ENCODE measurements at places on chromosomes 5 and 9.
A peak's percentile ranks its signal among the peaks of the same experiment; 100 is the strongest.

- DNase-seq = no peak
These were observed 15.8 kb upstream of the FABP6 start for GRCh38 chr5:160213537-160213936.

- DNase-seq = no peak
These were observed 11.6 kb upstream of the NTNG2 start for GRCh38 chr9:132150256-132150655.

GRCh38 chr5:181217111-181217802 lies 5.8 kb upstream of the TRIM41 start:
- DNase-seq = peak; percentile 58

DNA sequence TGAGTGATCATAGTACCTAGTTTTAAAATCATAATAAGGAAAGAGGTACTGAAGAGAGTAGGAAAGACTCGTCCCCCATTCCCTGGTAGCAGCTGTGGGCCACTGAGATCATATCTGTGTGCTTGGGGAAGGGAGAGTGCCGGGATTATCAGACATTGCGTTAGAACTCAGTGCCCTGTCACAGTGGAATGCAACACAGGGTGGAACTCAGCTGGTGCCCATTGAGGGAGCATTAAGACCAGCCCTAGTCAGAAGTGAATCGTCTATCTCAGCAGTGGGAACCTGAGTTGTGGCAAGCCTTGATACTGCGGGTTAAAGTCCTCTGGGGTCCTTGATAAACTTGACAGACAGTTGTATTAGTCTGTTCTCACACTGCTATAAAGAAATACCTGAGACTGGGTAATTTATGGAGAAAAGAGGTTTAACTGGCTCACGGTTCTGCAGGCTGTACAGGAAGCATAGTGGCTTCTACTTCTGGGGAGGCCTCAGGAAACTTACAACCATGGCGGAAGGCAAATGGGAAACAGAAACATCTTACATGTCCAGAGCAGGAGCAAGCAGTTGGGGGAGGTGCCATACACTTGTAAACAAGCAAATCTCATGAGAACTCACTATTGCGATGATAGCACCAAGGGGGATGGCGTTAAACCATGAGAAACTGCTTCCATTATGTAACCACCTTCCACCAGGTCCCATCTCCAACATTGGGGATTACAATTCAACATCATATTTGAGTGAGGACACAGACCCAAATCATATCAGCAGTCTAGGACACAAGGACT lies 33.1 kb downstream of the NDUFAF2 start:
- DNase-seq = no peak

GRCh38 chr5:94440015-94440414 lies 178.4 kb downstream of the KIAA0825 start:
- DNase-seq = no peak

DNA sequence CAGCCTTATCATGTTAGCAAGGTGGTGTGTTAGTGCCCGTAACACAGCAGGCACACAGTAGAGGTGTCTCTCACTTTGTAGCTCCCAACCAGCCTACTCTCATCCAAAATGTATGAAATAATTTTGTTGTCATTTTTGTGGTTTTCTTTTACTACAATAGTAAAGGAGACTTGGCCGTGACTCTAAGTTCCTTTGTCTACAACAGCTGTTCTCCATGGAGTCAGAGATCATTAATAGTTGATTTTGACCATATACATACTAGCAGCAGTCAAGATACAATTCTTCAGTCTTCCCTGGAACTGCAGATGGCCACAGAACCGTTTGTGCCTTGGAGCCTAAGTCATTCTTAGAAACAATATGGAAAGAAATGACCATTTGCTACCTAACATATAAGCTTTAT lies 567.1 kb downstream of the TLR4 start:
- no peak for DNase-seq

DNA sequence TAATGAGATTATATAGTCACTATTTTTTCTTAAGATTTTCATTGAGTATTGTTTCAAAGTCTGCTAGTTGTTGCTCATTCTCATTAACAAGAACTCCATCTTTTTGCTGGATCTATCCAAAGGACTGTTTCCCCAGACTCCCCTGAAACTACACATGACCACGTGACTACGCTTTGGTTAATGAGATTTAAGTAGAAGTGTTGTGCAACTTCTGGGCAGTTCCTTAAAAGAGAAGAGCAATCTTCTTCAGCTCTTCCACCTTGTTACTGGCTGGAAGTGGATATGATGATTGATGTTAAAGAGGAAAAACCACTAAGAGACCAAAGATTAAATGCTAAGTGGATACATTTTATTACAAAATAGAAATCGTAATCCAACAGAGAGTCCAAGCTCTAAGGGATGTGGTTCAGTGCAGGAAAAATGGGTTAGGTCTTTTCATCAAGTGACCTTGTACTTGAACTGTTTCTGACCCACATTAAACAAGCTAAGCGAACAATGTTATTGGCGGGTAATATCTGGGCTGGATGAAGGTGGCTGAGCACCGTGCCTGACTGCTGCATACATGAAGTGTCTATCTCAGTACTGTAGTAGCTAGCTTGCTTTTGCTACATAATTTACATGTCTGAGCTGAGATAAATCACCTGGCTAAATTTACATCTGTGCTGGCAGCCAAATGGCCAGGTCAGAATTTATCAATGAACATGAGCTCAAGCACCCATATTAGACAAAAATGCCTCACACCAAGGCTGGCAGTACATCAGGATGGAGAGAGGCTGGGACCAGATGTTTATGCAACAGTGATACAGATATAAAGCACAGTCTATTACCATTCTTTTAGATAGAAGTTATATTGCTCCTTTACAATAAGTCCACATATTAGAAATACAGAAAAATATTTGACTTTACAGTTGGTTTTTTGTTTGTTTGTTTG lies 7.5 kb upstream of the CTNNAL1 start:
- DNase-seq = no peak

- DNase-seq = no peak
These were observed 22.0 kb upstream of the PTBP3 start for GRCh38 chr9:112355427-112355897.

DNA sequence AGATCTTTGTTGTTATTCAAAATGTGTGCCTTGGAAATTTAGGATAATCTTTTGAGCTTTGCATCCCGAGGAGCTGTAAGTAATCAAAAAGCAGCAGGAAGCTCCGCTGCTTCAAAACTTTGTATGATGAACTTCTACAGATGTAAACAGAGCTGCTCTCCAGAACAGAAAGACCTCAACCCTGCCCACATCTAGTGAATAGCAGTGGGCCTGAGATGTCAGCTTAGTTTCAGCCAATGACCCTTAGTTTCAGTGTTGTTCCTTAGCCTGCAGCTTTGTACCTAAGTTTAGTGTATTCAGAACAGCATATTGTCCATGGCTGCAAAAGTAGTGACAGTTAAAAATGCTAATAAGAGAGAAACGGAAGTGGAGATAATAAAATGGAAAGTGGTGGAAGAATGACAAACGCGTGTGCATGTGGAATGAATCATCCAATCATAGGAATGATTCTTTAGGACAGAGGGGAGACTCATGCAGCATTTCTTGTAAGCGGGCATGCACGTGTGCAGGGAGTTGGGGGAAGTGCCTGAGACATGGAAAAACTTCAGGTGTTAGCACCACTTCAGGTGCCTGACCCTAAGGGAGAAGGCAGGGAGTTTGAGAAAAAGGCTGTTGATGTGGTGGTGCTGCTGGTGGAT lies 24.9 kb downstream of the SNX24 start:
- DNase-seq = no peak

GRCh38 chr5:78893940-78894677 lies 91.0 kb downstream of the ARSB start:
- no peak for DNase-seq

- DNase-seq = no peak
These were observed 319.4 kb upstream of the CDH18 start for GRCh38 chr5:20307391-20307790.

GRCh38 chr9:70020991-70021571 lies 22.6 kb upstream of the MAMDC2 start:
- DNase-seq = no peak

GRCh38 chr5:86118542-86118941 lies 499.2 kb upstream of the COX7C start:
- DNase-seq = no peak

GRCh38 chr9:137217276-137218211 lies 4.5 kb downstream of the RNF208 start:
- DNase-seq = no peak

DNA sequence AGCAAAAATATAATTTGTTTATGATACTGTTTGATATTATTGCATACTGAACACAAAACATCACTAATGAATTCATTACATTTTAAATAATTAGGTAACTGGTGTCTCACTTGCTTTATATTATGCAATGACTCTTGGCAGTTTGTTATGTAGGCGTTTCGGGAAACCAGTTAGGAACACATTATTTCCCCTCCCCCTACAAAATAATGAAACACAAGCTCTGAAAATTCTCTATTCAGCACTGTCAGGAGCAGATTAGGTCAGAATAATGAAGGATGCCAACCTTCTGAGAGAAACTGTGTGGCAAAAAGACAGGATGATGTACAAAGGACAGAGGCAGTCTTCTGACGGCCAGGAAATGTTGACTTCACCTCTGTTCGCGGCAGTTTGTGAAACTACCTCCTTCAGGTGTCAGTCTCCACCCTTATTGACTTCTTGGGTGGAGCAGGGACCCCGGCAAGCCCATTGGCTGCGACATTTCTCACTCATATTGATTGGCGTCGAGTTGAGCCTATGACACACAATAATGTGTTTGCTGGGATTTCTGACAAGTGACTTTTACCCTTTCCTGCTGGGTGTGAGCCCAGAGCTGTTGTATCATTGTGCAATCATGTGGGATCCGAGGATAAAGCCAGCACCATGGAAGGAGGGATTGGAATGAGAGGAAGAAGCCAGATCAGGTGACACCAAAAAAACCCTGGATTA lies 33.9 kb downstream of the SH3PXD2B start:
- no peak for DNase-seq

DNA sequence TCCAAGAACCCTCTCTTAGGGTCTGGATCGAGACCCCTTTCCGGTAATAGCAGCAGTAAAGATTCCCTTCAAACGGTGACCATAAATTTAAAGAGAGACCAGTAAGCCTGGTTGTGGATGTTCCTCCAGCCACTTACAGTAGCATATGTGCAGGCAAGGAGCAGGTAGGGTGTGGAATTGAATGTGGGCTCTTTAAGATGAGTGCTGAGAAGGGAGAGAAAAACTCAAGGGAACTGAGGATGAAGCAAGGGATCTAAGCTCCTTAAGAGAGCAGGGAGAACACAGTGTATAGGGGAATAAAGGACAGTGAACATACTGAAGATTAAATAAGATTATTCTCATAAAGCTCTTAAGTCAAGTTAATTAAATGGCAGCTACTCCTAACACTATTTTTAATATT lies 51.3 kb downstream of the DPYSL3 start:
- DNase-seq = no peak

GRCh38 chr9:137619240-137620047 lies 639 bp downstream of the EHMT1 start:
- no peak for DNase-seq

DNA sequence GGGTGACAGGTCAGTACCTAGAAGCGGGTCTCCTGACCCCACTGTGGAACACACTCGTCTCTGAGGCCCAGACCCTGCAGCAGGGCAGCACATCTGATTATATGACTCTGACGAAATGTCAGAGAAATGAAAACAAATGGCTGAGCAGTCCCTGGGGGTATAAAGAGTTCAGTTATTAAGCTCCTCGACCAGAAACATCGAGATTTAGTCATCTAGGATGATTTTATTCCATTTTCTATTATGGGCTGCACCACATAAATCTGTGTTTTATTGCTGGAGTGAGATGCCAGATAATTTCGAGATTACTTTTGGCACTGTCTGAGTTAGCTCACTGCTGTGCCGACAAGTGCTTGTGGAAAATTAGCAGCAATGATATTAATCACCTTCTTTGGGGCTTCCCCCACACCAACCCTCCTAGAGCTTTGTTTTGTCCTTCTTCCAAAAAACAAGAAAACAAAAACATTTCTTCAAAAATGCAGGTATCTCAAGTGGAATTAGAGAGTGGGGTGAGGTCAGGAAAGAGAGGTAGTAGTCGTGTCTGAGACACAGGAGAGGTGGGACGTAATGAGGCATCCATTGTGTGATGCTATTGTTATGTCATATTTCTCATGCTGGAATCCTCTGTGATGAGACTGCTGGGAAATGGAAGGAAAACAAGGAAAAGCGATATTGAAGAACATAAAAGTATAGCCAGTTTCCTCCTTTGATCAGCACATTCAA lies 495.5 kb downstream of the DMAC1 start:
- DNase-seq = no peak

DNA sequence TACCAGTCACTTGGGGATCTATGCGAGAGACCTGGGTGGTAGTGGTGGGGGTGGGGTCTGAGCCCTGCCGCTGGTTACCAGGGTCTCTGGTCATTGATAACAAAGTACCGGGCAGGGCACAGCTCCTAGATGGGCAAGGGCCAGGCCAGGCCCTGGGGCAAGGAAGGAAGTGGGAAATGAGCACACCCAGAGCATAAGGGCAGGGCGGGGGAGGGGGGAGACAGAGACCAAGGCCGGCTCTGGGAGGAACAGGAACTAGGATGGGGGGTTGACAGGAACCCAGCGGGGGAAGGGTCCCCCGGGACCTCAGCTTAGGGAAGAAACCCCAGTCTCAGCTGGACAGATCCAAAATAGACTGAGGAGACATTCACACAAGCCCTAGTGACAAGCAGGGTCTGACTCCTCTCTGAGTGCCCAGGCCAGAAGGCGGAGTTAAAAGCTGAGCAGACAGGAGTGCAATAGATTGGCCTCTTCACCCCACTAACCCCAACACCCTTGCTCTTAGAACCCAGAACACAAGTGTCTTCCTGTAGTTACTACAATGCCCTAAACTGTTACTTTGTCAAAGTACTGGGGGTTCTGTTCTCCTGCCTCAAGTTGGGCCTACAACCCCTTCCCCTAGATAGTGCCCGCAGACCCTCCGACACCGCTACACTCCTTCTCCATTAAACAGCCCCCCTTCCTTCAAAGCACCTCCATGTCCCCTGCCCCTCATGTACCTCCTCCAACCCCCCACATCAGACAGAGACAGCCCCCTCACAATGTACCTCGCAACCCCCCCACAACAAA lies 628 bp downstream of the ATOSB start:
- no peak for DNase-seq

DNA sequence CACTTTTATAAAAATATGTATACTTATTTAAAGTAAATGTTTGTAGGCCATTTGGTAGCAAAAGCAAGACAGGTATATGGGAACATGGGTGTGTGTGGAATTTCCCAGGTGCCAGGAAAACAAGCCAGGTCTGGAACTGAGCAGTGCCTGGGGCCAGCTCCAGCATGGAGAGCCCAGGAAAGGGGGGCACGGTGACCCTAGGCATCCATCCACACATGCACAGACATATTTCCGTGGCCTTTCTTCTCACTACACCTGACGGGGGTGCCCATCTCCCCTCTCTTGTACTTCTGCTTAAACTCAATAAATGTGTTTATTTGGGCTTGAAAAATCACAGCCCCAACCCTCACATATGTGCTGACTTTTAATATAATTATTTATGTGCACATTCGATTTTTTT lies 31.2 kb upstream of the CXCL14 start:
- no peak for DNase-seq

GRCh38 chr5:149641600-149641999 lies 60.3 kb downstream of the ARHGEF37 start:
- no peak for DNase-seq

- DNase-seq = no peak
These were observed 163.2 kb downstream of the ARRDC3 start for GRCh38 chr5:91219803-91220371.

Data from T-helper 22 cell (primary cell).